KG1 (cell line): ENCODE measurements at places on chromosomes 5 and 9.

DNA sequence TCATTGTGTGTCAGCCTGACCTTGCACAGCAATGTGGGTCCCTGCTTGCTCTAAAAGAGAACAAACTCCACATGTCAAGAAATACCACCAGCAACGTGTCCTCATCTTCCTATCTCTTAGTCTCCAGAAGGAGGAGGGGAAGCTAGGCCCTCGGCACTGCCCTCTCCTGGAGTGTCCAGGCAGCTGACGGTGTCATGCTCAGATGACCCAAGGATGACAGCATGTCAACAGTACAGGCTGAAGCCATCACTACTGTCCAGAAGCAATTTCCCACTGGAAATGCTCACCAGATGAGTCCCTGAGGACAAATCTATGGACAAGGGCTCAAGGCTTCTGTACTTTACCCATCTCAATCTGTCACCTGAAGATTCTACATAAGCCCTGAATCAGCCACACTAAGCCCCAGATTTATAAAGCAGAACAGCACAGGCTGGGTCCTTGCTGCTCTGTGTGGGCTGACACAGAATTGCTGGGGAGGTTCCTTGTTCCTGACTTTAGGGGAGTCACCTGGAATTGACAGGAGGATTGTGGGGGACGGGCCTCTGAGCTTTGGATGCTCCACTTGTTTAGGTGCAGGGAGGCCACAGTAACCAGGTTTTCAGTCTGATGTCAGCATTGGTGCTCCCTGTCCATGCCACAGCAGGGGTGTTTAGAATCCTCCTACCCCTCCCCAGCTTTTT lies 210.2 kb downstream of the DAB2IP start:
- DNase-seq = no peak

GRCh38 chr9:4315582-4316215 lies 15.8 kb upstream of the GLIS3 start:
- DNase-seq = no peak

GRCh38 chr5:51386916-51387883 lies 4.0 kb downstream of the ISL1 start:
- DNase-seq = no peak

- no peak for DNase-seq
These were observed 9.8 kb downstream of the NHP2 start for GRCh38 chr5:178143901-178144300.

DNA sequence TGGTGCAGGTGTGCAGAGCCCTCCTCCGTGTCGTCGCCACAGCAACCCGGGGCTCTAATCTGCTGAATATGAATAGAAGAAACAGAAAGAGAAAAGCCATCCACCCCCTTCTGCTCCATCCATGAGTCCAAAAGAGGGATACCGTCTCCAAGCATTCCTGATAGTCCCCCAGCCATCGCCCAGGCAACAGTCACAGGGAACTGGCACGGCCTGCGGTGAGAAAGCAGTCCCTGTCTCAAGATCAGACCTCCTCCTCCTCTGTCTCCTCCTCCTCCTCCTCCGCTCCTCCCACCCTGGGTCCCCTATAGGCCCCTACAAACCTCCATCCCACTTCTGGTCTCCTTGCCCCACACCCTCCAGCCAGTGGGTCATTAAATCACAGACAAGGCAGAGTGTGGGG lies 308.1 kb upstream of the MPDZ start:
- no peak for DNase-seq

DNA sequence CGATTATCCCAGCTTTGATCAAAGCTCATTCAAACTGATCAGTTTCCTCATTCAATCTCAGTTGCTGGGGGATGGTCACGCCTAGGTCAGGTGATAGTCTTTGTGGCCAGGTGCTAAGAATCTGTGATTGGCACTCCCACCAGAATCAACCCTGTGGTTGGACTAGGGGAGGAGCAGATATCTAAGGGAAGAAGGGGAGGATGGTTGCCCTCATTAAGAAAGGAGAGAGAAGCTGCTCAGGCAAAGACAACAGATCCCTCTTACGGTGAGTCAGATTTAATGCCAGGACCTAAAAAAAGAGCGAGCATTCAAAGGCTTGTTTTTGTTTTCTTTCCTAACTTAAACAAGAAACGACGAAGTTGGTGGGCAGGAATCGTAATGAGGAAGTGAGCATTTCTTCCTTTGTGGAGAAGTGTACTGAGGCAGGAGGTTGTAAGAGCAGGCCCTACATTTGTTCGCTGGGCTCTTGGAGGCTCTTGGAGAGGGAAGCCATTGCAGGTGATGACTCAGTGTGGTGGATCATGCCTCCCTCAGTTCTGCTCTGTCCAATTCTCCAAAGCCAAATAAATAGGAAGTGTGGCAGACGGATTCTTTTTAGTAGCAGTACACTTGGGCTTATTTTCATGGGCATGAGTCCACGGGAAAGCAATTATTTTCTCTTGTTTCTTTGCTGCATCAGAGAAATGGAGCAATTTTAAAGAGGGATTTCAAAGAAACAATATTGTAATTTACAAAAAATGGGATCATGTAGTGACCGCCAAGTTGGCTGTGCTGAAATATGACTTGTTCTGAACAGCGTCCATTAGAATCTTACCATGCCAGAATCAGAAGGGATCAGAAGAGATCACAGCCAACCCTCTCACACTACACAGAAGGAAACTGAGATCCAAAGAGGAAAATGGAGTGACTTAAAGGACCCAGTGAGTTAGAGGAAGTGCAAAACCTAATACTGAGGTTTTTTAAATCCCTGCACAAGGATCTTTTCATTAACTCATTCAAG lies 18.7 kb upstream of the TGFBR1 start:
- DNase-seq = no peak

DNA sequence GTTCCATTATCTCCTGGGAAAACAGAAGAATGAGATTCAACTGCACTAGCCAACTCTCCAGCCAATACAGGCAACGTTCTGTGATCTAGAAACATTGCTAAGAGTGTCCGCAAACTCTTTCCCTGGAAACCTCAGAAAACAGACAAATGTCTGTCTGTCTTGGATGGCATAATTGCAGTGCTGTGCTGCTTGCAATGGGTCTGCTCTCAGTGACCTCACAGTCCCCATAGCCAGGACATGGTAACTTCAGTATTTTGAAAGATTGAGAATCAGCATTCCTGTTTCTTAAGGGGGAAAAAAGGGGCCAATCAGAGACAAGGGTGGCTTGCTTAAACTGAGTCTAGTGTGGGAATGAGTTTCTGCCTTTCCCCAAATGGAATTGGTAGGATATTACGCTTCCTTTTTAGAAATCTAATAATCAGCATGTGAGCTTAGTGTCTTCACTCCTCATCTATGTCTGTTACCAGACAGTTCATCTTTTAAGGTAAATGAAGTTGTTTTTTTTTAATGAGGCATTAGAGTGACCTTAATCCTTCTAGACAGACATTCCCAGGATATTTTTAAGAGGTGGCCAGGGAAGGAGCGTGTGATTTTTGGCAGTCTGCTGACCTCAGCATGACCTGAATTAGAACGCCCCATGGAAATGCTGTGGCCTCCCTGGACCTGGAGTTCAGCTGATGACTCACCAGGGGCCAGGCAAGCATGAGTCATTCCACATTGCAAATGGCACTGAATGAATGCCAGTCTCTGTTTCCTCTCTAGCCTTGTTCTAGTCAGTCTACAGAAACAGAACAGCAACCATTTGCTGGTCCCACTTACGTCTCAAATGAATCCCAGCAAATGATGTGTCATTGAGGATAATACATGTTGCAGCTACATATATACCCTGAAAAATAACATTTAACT lies 210.2 kb upstream of the ACTBL2 start:
- no peak for DNase-seq

- no peak for DNase-seq
These were observed 13.7 kb downstream of the SMC2 start for GRCh38 chr9:104107799-104108198.
